ENCODE measurements at places on chromosomes 1 and 21.

DNA sequence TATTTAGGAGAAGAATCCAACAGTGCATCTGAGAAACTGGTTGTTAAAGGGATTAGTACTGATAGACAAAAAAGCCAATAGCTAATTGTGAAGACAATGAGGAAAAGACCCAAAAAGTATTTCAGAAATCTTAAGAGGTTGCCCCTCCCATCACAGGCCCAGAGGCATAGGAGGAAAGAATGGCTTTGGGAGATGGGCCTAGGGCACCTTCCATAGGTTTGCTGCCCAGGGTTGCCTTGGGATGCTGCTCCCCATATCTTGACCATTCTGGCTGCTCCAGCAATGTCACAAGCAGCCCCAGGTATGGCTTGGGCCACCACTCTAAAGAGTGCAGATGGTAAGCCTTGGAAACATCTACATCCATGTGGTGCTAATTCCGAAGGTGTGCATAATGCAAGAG lies 68.7 kb upstream of the CD5L start:
- DNase-seq: no peak

GRCh38 chr21:38417726-38418125 lies 80.6 kb downstream of the ERG start:
- no peak for DNase-seq

DNA sequence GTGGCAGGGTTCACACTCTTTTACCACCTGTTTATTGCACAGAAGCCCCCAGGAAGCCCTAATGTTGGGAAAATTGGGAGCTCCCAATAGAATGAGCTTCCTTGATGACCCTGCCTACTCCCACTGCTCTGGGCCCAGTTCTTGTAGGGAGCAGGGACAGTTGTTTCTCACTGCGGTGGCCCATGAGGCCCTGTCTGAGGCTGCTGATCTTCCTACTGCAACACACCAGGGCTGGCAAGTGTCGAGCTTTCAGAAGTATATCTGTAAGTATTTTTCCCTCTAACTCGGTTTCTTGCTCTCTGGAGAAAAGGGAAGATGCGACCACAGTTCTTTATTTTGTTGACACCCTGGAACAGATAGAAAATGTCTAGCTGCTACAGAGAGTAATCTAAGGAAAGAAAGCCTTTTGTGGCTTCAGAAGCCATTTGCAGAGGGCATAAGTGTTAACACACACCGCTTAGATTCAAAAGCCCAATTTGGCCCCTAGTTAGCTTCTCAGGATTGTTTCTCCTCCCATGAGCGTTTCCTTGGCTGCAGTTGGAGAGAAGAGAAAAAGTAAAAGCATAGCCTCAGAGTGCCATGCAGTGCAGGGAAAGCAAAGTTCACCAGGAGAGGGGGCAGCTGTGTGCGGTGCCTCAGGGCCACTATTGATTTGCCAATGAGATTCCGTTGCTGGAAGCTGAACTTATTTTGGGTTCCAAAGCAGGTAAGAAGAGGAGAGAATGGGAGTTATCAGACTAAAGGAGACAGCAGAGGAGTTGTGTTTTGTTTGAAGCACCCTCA lies 102.6 kb downstream of the SELENOF start:
- no peak for DNase-seq

GRCh38 chr1:239421811-239422210 lies 35.4 kb downstream of the CHRM3 start:
- no peak for DNase-seq

DNA sequence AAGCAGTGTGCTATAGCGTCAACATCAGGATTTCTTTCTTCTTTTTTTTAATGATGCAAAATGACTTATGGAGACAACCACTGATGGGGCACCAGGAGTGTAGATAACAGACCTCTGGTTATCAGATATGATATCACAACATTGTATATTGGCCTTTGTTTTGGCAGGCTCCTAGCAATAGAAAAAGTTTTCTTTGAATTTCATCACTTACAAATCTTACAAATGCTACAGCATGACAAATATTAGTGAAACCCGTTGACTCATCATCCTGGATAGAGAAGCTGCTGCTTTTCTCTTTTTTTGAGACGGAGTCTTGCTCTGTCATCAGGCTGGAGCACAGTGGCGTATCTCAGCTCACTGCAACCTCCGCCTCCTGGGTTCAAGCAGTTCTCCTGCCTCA lies 92.9 kb downstream of the LTN1 start:
- DNase-seq: no peak

DNA sequence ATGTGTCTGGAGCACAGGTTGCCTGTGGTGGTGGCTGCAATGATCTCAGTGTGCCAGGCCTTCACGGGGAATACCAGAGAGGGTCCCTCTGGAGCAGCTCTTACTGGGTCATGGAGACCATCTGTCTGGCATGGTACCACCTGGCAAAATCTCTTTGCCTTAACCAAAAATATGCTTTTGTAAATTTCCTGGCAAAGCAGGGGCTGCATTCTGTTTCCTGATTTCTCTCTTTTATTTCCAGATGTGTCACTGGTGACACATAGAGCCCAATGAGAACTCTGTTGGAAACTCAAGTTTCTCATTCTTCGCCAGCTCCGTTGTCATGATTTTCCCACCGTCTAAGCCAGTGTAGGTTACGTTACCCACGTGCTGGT lies 136.5 kb downstream of the FGGY start:
- DNase-seq: peak; percentile 91

GRCh38 chr1:23867542-23867894 lies 572 bp downstream of the FUCA1 start:
- no peak for DNase-seq

- no peak for DNase-seq
Observed at GRCh38 chr1:28470146-28470545, 35.7 kb upstream of the RCC1 start.

DNA sequence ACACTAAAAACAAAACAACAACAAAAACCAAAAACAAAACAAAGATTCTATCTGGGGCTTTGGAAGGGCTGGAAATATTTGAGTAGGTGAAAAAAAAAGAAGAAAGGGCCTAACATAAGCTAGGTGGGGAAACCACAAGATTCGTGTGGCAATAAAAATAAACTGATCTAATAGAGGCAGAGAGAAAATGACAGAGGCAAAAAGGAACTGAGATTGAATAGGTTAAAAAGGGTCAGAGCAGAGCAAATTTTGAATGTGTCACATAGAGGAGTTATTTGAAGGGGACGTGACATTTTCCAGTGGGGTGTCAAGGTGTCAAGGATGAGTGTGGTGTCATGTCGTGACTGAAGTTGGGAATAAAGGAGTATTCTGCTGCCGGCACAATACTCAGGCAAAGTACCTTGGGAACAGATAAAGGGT lies 65.2 kb upstream of the RALGPS2 start:
- no peak for DNase-seq

- DNase-seq: no peak
Observed at GRCh38 chr21:42623694-42624093, 29.7 kb upstream of the PDE9A start.

DNA sequence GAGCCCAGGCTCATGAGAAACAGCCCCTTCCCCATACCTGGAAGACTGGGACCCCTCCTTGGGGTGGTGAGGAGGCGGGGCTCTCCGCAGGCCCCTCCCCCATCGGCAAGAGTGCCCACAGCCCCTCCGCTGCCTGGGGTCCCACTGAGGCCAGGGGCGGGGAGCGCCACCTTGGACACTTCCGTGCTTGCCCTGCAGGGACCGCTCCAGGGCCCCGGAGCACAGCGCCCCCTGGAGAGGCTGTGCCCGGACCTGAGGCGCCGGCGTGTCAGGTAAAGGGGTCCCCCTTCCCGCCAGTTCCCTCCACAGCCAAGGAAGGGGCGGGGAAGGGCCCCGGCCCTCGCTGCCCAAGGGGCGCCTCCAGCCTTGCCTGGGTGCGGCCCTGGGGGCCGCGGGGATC lies 21.5 kb downstream of the INAVA start:
- no peak for DNase-seq

- no peak for DNase-seq
Observed at GRCh38 chr1:39735731-39736130, 3.0 kb upstream of the PPIE start.

DNA sequence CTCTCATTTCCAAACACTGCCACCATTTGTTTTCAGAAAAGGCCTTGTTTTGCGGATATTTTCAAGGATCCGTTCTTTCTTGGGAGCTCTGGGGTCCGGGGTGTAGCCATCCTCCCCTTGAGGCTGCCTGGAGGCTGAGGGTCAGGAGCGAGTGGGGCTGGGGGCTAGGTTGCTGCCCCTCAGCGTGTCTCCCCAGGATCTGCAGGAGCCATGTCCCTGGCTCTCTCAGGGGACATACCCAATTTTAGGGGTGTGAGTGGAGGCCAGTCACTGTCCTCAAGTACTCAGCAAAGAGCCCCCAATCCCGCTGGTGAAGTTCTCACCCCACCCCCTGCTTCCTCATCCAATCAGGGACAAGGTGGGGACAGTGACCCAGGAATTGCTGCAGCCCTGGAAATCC lies 15.0 kb upstream of the PRDM16 start:
- DNase-seq: no peak

GRCh38 chr1:168829876-168830275 lies 100.9 kb upstream of the DPT start:
- no peak for DNase-seq

- peak; percentile 31 for DNase-seq
Observed at GRCh38 chr1:113565621-113566020, 175.3 kb downstream of the MAGI3 start.

DNA sequence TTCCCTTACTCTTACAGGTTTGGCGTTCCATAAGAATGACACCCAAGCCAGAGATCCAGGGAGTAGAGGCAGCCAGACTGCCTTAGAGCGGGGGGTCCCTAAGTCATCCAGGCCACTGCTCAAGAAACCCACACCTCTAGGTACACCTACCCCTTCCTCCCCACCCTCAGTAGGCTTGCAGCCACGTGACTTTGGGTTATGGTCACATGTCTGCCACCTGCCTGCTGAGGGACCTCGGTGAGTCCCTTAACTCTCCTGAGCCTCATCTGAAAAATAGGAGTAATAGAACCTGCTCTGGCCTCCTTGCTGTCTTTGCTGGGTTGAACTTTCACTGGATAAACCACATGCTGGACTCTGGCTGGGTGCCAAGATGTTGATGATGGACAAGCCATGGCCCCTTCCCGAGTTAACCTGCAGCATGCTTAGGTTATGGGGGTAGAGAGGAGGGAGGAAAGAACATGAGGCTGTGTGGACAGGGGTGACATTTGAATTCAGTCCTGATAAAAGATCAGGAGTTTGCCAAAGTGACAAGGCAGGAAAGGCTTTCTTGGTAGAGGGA lies 4.5 kb downstream of the RPS6KA1 start:
- DNase-seq: no peak

DNA sequence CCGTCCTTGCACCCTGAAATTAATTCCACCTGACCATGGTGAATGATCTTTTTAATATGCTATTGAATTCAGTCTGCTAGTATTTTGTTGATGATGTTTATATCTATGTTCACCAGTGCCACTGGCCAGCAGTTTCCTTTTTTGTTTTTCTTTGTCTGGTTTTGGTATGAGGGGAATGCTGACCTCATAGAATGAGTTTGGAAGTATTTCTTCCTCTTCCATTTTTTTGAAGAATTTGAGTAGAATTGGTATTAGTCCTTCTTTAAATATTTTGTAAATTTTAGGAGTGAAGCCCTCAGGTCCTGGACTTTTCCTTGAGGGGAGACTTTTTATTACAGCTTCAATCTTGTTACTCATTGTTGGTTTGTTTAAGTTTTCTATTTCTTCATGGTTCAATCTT lies 231.6 kb downstream of the MRPL39 start:
- DNase-seq: no peak

DNA sequence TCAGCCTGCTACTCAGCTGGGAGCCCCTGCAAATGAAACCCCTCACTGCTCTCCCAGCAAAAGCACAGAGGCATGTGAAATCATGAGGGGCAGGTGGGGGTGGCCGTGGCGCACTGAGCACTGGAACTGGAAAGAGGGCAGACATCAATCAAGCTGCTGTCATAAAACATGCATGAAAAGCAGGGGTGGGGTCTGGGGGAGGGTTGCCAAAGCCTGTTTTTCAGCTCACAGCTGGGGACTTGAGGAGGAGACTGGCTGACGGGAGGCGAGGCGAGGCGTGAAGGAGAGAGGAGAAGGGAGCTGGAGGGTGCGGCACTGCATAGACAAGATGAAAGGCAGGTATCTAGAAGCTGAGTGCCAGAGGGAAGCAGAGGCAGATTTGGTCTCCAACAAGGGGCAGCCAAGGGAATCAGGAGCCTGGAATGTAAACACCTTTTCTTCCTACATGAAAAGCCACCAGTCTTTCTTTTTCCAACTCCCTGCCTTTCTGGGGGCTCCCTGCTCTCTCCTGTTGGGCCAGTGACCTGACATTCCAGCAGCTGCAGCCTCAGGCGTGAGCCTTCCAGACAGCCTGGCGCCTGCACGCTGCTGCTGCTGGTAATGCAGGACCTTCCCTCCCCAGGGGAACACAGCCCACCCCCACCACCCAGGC lies 87.0 kb downstream of the NMNAT2 start:
- DNase-seq: peak; percentile 32

- no peak for DNase-seq
Observed at GRCh38 chr1:3192361-3192760, 123.4 kb downstream of the PRDM16 start.

DNA sequence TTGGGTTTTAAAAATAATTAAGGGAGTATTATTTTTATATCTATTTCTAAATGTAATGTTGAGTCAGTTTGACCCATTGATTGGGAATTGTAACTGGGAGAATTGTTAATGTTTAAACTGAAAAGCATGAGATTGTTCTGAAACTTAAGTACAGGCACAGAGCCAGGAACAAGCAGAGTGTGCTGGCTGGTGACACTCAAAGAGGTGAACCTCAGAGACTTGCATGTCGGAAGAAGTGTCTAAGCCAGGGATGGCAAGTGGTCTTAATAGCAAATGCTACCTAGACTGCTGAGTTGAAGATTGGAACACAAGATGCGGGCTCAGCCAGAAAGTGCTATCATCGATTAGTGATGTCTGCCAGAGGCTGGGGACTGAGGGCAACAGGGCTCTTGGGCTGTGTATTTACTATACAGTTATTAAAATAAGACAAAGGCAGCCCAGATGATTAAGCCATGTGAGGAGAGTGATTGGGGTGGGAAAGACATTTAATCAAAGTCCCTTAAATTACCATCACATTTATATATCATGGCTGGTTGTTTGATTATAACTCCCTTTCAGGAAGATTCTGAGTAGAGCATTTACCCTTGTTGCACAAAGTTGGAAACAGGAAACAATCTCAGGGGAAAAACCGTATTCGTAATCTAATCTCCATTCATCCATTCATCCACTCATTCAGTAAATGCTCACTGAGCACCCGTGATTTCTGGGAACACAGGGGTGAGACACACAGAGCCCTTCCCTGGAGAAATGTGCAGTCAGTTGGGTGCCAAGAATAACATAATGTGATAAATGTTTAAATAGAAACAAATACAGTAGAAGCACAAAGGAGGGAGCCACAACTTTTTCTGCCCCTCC lies 42.8 kb downstream of the C8A start:
- peak; percentile 31 for DNase-seq

Measured in muscle of leg (tissue), 16 donors.